ENCODE measurements at places on chromosomes 4 and X.

GRCh38 chrX:19889582-19890342 lies 2.4 kb upstream of the SH3KBP1 start:
- no peak for DNase-seq

- no peak for DNase-seq
Observed at GRCh38 chr4:155322782-155323181, 54.0 kb downstream of the MAP9 start.

DNA sequence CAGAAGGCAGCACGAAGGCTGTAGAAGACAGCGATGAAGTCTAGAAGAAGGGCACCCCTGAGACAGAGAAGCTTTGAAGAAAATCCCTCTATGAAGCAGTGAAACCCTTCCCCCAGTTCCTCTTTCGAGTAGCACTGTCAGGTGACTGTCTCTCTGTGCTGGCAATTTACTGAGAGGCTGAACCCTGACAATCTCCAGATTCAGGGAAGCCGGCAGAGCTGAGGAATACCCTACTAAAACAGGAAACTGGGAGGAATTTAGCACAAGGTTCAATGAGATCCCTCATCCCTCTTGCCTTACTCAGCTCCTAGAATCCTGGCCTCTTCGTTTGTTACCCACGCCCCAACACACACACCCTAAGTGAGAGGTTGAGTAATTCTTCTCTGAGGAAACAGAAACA lies 239.7 kb upstream of the NOCT start:
- no peak for DNase-seq

DNA sequence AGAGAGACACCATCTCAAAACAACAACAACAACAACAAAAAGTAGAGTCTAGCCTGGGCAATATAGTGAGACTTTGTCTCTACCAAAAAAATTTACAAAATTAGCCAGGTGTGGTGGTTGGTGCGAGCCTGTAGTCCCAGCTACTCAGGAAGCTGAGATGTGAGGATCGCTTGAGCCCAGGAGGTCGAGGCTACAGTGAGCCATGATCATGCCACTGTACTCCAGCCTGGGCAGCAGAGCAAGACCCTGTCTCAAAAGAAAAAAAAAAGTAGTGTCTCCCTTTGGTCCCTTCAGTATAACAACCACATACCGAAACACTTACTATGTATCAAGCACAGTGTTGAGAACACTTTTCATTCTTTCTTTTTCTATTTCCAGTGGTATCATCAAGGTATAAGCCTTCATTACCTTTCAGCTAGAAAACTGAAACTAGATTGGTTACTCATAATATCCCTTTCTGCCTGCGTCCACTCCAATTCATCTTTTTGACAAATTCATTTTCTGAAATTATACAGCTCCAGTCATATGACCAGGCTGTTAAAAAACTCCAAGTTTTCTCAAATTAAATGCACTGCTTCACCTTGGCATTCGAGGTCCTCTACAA lies 54.1 kb downstream of the RPS6KA3 start:
- no peak for DNase-seq

DNA sequence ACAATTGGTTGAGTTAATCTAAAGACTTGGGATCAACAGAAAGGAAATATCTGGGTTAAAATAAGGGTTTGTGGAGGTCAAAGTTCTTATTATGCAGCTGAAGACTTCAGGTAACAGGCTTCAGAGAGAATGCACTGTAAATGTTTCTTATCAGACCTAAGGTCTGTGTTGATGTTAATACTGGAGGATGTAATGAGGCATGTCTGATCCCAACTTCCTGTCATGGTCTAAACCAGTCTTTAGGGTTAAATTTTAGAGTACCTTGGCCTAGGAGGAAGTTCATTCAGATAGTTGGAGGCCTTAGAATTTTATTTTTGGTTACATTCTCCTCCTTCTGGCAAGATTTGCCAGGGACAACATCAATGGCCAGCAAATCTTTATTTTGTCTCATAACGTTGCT lies 72.1 kb upstream of the GC start:
- DNase-seq: no peak

DNA sequence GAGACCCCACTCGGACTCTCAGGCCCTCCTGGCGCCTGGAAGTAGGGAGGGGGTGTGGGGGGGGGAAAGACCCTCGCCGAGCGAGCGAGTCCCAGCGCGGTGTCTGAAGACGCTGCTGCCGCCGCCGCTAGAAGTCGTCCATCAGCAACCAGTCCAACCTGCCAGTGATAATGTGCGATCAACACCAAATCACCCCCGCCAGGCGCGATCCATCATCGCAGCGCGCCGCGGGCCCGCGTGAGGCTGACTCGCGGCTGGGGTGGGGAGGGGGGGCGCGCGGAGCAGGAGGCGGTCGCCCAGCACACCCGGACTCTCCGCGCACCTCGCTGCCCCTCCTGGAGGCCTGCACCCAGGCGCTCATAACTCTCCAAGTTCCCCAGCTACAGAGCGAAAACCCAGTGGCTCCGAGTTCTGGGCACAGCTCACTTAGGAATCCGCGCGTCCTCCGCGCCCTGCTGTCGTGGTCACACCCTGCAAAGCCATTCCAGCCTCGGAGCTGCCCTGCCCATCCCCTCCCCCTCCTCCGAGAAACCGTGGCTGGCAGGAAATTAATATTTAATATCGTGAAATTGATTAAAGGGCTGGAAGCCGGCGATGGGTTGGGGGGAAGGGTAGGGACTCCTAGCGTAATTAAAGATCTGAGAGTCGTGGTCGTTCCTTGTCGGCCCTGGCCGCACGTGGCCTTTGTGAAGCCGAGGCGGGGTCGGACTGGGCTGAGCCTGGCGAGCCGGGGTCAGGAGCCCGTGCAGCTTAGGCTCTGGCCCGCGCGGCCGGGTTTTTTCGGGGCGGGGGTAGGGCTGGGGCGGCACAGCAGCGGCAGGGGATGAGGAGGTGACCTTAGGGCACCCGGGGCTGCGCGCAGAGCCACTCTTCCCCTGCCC lies 58.1 kb upstream of the BCOR start:
- DNase-seq: no peak

All from AG04449 (cell line).